ENCODE measurements at places on chromosomes 6 and 20.

DNA sequence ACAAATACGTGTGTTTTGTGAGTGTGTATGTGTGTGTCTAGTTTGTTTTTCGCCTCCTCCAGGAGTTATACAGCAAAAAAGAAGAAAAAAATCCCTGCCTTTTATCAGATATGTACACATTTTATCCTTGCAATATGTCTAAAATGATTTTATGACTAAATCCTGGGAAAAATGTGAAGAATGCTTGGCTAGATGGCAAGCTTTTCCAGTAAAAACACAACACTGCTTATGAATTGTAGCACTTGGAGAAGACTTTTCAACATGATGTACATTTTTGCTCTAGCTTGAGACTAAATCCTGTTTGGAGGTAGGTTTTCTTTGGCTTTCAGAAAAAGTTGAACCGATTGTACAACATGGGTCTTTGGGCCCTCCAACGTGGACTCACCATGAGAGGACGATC, 160.2 kb downstream of the GMPR start:
- DNase-seq = no peak

DNA sequence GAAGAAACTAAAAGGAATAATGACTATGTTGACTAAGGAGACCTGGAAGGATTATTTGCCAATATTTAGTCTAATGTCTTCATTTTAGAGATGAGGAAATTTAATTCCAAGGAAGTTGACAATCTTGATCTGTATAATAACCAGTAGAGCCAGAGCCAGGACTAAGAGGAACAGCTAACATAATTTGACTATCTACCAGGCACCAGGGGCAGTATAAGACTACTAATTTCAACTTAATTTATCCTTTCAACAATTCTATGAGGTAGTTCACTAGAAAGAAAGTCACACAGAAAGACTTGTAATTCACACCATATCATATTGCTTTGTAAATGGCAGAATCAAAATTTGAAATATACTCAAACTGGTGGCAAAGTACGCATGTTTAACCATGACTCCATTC, 273.0 kb upstream of the STXBP5 start:
- DNase-seq = no peak

- no peak for DNase-seq
Observed at GRCh38 chr6:137208279-137208678, 10.9 kb downstream of the IFNGR1 start.

DNA sequence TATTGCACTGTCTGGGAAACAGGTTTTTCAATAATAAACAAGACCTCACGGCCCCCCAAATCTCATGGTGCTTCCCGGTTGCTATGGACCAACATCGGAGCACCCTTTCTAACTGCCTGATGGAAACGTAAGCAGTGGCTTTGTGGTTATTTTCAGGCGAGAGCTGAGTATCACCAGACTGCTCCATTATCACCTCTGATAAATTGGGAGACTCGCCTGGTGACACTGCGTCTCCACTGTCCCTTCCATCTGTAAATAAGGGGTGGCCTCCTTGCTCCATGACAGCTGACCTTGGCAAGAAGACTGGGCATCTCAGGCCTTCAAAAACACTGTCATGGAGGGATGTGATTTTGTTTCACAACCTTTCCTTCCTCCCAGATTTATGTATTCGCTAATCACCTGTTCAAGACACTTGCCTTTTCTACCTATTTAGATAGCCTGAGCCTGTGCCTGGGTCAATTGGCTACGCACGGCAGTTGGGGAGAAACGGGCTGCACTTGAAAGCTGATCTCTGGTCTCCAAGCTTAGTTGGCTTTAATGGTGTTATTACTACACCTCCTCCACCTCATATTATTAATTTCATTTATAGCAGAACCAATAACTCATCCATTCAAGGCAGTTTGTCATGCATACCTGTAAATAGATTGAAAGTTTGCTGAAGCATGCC, 17.7 kb upstream of the CDH4 start:
- no peak for DNase-seq

- no peak for DNase-seq
Observed at GRCh38 chr6:116571683-116572000, 338 bp downstream of the RWDD1 start.

- DNase-seq = no peak
Observed at GRCh38 chr6:81894788-81895271, 142.3 kb upstream of the TENT5A start.

DNA sequence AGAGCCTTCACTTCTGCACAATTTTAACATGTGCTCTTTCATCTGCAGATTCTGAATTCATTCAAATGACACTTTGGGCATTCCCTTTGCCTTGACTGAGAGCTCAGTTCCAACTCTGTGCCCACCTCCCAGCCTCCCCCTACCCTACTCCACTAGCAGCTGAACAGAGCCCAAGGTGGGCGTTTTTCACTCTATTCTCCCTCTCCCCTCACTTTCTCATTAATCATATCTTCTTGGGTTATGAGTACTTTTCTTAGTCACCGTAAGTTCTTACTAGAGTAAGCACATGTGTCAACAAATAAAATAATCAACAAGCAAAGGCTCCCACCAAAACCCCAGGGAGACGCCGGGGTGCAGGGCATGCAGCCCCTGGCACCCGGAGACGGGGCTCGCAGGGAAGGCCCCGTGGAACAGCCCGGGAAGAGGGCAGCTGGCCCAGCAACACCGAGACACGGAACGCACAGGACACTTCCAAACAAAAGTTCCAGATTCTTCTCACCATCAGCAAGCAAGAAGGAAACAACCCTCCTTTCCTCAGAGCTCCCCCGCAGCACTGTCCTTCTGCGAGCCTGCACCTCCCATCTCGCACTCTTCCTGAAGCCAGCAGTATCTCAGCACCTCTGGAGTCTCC, 34.1 kb downstream of the TAF4 start:
- DNase-seq = no peak

DNA sequence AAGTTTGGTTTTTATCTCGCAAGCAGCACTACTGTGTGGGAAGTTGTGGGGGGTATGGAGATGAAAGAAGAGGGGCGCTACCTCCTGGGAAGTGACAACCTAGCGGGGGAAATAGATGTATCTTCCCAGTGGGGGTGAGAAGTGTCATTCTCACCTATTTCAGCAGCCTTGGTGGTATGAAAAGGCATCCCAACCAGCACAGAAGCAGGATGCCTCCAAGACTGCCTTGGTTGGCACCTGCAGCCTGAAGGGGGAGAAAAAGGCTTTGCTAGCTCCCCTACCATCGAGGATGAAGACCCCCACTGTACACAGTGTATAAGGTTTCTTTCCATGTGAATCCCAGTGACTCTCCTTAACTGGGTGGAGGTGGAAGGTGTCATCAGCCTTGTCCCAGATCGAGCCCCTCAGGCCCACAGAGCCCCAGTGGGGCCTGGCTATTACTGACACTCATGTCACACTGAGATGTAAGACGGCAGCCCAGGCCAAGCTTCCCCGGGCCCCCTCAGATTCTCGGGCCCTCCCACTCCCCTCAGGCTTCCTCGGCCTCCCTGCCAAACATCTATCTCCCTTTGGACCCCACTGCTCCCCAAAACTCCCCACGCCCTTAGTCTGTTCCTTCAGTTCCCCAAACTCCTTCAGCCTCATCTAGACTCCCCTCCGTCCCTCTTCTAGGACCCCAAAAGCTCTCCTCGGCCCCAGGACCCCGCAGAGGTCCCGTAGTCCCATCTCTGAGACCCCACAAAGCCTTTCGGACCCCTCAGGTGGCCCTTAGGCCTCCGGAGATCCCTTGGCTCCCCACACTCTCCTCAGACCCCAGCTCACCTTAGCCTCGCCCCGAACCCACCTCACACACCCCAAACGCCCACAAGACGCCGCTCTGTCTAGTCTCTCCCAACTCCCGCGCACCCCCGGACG, 688 bp downstream of the COMMD7 start:
- DNase-seq = no peak

DNA sequence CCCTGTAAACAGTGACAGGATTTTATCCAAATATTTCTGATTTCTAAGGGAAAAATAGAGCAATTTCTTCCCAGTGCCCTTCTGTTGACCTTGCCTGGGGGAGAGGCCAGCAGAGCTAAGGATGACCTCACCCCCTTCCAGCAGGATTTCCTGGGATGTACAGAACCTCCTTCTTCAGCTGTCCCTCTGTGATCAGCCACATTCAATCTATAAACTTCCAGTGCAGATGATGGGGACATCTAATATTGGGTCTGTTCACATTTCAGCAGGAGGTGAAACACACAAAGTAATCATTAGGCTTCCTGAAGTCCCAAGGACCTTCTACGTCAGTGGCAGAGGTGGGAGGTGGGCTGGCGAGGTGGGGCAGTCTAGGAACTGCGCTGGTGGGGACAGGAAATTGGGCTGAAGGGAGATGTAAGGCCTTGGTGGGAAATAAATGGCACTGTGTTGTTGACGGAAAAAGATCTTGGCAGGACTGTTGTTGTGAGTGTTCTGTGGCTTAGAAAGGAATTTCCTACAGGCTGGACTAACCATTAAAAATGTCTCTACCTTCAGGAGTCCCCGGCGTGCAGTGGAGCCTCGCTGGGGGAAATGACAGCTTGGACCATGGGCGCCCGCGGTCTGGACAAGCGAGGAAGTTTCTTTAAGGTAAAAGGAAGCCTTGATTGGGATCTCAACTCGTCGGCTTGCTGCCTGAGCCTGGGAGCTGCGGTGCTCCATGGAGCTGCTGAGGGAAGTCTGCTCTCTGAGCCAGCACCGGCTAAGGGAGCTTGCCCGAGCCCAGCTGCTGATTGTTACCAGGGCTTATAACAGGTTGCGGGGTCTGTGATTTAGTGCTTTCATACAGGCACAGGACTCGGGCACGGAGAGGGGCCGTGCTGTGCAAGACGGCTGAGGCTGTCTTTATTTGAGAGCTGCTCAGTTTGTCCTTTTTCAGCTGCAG, 127.9 kb upstream of the NAA20 start:
- DNase-seq = no peak

DNA sequence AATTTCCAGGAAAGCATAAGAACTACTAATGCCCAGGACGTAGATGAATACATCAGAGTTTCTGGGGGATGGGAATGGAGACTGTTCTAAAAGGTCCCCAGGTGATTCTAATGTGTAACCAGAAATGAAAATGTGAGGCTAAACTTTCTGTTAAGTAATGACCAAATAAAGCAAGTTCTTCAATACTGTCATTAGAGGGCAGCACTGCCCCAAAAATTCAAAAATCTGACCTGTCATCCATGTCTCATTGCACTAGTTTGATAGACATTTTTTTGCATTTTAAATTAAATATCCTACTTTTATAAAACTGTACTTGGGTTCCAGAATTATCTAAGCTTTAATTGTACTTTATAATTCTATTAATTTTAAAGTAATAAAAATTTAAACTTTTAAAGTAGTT, 94.9 kb downstream of the RFX6 start:
- no peak for DNase-seq

GRCh38 chr20:58542411-58543095, 27.4 kb upstream of the APCDD1L start:
- no peak for DNase-seq

DNA sequence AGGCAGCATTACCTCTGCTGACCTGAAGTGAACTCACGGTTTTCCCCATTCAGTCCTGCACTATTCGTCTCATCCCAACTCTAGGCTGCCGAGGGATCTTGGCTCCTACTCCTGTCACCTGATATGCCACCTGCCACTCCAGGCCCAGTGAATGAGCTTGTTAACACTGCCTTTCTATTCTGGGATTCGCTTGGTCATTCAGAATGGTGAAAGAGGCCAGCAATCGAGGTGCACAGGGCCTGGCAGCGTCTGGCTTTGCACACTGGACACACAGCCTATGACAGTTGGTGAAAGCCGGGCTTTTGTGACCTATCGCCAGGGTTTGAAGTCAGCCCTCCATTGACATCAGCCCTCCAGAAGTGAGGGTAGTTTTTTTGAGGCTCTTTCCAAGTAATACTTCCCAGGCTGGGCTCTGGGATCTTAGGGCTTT, 59.3 kb upstream of the MYL9 start:
- DNase-seq = no peak

- DNase-seq = peak; percentile 47
Observed at GRCh38 chr20:53939572-53940359, 130.6 kb downstream of the BCAS1 start.

DNA sequence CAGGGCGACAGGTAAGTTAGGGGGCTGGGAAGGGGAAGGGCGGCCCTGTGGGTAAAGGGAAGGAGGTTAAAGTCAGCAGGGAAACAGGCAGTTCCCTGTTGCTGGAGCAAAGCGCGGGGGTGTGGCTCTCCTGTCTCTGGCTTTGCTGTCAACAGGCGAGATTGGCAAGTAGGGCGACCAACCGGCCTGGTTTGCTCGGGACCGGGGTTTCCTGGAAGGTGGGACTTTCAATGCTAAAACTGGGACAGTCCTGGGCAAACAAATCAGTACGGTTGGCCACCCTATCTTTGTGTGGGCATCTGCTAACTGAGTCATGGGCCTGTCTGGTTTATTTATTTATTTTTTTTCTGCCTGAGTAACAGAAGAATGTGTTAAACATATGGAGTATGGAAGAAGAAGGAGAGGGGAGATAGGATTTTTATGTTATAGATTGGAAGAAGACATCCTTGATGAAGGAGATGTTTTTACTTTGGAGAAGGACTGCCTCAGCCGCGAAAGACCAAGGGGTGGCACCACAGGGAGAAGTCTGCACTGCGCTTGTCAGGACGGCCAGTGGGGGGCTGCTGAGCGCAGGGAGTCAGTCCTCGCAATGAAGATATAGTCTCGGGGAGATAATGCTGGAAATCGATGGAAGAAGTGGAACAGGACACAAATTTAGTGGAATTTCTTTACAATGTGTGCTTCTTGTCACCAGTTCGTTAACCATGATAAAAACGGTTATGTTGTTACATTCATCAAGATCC, 43.4 kb upstream of the ESR1 start:
- DNase-seq = peak; percentile 6

DNA sequence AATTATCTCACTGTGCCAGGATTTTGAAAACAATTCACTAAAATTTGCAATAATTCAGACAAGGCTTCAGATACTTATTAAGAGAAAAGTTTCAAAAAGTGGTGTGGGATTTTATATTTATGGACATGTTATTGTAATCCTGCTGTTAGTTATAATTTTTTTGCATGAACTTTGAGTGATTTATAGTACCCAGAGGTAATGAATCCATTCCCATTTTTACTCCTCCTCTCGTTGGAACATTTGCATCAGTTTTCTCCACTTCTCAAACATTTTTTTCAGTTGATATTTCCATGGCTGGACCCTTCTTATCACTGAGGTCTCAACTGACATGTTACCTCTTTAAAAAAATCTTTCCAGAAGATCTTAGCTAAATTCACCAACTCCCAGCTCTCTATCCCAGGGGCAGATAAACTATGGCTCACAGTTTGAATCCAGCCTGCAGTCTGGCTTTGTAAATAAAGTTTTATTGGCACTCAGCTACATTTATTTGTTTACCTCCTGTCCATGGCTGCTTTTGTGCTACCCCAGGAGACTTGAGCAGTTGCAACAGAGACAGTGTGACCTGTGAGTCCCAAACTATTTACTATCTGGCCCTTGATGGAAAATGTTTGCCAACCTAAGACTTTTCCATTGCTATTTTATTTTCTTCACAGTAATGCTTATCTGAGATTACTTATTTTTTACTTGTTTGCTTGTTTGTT, 83.4 kb downstream of the TSHZ2 start:
- no peak for DNase-seq
